GM23248 (cell line): ENCODE measurements at places on chromosomes 13 and 19. TPM values are rescaled to one million over a fixed set of nuclear protein-coding genes. Genes with fewer than 3 reads are reported as not detected.

DNA sequence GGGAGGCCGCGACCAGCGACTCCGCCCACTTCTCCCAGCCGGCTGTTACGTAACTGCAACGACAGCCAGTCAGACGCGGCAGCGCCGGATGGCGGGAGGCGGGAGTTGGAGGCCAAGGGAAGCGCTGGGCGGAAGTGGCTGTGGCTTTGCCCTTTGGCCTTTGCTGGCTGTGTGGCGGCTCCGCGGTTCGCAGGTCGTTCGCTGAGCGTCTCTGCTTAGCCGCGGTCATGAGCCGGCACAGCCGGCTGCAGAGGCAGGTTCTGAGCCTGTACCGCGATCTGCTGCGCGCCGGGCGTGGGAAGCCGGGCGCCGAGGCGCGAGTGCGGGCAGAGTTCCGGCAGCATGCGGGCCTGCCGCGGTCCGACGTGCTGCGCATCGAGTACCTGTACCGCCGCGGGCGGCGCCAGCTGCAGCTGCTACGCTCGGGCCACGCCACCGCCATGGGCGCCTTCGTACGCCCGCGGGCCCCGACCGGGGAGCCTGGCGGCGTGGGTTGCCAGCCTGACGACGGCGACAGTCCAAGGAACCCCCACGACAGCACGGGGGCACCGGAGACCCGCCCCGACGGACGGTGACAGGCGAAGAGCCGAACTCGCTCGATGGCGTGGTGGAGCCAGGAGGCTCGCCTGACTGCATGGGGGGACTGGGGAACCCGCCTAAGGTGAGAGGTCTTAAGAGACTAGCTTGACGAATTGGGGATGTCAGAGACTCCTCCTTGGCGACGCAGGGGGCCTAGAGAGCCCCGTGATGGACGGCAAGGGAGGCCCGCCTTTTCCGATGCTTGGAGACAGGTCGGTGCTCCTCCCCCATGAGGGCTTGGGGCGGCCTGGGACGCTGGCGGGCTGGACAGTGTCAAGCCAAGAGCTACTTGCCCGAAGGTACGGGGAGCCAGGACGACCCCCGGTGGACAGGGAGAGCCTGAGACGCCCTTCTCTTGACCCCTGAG, at the start of gene SDHAF1:
TSS of gene SDHAF1 (plus strand) at position 141 of the 946 bp plus-strand sequence. CDS start at position 228, 87 bp downstream.
- H3K4me3 ChIP-seq = peak within 1 kb of the TSS; percentile 71
- DNase-seq = peak; percentile 98
- H3K36me3 ChIP-seq = no peaks in the 10 kb centered on the region
- H3K27ac ChIP-seq = peak within 1 kb of the TSS; percentile 29; the same call in 1 of the 2 replicates
- peaks cover 9% of the 10 kb centered on the region; the same call in 1 of the 2 replicates for H3K4me1 ChIP-seq

The NBEA gene
- total RNA-seq = 3.7 and 5.7 TPM in 2 replicates

The NRTN gene
- total RNA-seq = not detected in 2 replicates

- no peaks in the 10 kb centered on the region for H3K27me3 ChIP-seq
- no peaks in the 10 kb centered on the region for H3K36me3 ChIP-seq
- DNase-seq = peak; percentile 93
- peaks cover 21% of the 10 kb centered on the region for H3K4me1 ChIP-seq
Measured at GRCh38 chr19:46634045-46634655, 1.9 kb downstream of the GNG8 start.

The TUBA3C gene
- total RNA-seq = not detected in 2 replicates

DNA sequence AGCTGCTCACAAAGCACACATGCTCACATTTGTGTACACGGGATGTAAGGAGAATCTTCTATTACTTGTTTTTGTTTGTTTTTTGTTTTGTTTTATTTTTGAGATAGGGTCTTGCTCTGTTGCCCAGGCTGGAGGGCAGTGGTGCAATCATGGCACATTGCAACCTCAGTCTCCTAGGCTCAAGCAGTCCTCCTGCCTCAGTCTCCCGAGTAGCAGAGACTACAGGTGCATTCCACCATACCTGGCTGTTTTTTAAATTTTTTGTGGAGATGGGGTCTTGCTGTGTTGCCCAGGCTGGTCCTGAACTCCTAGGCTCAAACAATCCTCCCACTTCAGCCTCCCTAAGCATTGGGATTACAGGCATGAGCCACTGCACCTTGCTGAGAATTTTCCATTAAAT, 41.8 kb downstream of the KCNC3 start:
- H3K4me3 ChIP-seq = no peak overlapping the region
- H3K27ac ChIP-seq = no peak overlapping the region
- H3K27me3 ChIP-seq = no peaks in the 10 kb centered on the region
- no peaks in the 10 kb centered on the region for H3K36me3 ChIP-seq
- no peak for DNase-seq

The ZNF557 gene
- total RNA-seq = 9.4 and 13.8 TPM in 2 replicates

- no peaks in the 10 kb centered on the region for H3K4me1 ChIP-seq
- H3K36me3 ChIP-seq = no peaks in the 10 kb centered on the region
- no peaks in the 10 kb centered on the region for H3K27me3 ChIP-seq
- H3K27ac ChIP-seq = no peak overlapping the region
- no peak overlapping the region for H3K4me3 ChIP-seq
Measured at GRCh38 chr13:64413529-64413928, 2816.6 kb downstream of the PCDH9 start.

The SYT5 gene
- not detected in 2 replicates for total RNA-seq

GRCh38 chr13:32135655-32136054, 104.1 kb downstream of the FRY start:
- no peaks in the 10 kb centered on the region for H3K36me3 ChIP-seq
- peaks cover 24% of the 10 kb centered on the region for H3K4me1 ChIP-seq
- H3K27me3 ChIP-seq = no peaks in the 10 kb centered on the region
- H3K4me3 ChIP-seq = no peak overlapping the region
- peak overlapping the region; percentile 51 for H3K27ac ChIP-seq

DNA sequence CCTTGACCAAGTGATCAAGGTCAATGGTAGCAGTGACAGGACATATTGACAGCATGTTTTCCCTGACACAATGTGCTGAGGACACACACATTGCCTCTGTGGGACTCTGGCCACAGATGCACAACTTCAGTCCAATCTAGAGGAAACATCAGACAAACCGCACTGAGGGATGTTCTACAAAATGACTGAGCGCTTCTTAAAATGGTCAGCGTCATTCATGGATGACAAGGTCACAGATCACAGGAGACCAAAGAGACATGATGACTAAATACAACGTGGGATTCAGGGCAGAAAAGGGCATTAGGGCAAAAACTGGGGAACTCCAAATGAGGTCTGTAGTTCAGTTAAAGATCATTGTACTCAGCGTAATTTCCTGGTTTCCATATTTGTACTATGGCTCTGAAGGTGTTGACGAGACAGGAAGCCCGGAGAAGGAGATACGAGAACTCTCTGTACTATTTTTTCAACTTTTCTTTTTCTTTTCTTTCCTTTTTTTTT, 20.6 kb downstream of the PBX4 start:
- H3K4me3 ChIP-seq = no peak overlapping the region
- no peak overlapping the region for H3K27ac ChIP-seq
- no peak for DNase-seq
- no peaks in the 10 kb centered on the region for H3K36me3 ChIP-seq
- H3K4me1 ChIP-seq = peaks cover 11% of the 10 kb centered on the region

The ZNF471 gene
- 4.7 and 6.1 TPM in 2 replicates for total RNA-seq

The POU2F2 gene
- total RNA-seq = 0.38 and 1.5 TPM in 2 replicates

- H3K4me1 ChIP-seq = peaks cover 22% of the 10 kb centered on the region
- no peaks in the 10 kb centered on the region for H3K36me3 ChIP-seq
- H3K27ac ChIP-seq = no peak overlapping the region
- H3K27me3 ChIP-seq = no peaks in the 10 kb centered on the region
Measured at GRCh38 chr13:37456506-37456905, 142.1 kb downstream of the POSTN start.
